ENCODE measurements at places on chromosomes 1 and 21.

DNA sequence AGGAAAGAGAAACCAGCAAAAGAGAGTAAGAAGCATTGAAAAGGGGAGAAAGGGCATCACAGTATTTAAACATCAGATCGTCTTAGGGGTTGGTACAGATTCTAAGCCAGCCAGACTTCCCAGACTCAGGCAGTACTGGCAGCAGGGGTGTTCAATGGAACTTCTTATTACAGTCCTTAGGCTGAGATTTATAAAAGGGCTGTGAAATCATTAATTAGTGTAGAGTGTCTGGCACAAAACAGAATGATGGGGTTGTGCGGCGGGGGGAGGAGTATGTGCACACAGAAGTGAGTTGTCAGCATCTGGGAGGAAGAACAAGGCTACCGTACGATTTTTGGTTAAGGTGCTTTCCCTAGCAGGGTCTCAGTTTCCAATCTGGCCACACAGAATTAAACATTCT, 38.2 kb downstream of the ARHGEF11 start:
- no peak for DNase-seq

DNA sequence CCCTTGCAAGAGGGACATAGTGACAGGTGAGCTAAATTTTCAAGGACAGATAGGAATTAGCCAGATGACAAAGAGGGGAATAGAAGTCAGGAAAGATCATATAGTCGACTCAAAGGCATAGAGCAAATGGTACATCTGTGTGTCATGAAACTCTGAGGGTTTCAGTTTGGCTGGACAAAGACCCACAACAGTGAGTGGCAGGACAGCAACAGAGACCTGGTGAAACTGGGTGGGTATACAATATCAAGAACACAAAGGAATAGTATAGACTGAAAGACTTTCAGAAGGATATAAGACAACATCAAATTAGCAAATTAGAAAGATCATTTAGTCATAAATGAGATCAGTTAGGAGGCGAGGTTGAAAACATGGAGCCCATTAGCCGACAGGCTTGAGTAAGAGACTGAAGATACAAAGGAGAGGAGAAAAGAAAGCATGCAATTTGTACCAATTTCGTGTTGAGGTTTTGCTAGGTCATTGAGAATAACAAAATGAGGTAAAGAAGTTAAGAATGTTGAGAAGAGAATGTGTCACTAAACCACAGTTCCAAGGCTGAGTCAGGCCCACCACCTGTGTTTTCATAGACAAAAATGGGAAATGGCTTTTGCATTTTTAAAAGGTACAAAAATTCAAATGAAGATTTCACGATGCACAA, 213.8 kb downstream of the HHIPL2 start:
- DNase-seq: no peak

GRCh38 chr1:230867101-230867902, 1.0 kb downstream of the C1orf198 start:
- DNase-seq: no peak

DNA sequence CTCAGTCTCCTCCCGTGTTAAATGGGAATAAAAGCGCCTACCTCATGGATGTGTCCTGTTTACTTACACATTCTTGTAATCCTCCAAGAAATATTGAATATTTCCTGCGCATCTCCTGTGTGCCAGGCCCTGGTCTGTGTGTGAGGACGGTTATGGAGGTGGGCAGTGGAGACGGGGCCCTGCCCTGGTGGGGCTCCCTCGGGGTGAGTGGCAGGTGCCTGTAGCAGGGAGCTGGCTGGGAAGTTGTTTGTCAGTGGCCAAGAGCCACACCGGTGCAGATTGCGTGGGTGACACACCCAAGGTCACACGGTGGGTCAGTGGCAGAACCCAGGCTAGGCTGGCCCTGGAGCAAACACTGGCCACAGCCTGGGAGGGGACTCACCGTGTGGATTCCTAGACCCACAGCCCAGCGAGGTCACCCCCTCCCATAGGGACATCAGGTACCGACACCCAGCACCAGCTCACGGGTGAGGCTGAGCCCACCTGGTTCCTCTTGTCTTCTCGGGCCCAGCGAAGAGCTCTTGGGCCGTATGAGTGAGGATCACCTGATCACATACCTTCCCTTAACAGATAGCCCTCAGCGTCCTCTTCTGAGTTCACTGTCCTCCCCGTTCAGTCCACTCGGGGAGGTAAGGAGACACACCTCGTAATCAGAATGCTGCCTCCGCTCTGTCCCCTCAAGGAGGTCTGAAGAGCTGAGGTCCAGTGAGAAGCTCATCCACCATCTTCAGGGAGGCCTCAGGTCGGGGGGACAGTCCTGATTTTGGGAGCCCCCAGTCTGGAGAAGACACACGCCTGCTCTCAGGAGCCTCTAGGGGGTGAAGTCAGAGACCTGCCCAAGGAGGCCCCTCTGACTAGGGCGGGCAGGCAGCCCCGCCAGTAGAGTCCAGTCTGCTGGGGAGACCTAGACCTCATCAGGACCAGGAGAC, 349.6 kb downstream of the MATN1 start:
- DNase-seq: no peak

GRCh38 chr1:98429965-98430443, 231.5 kb upstream of the SNX7 start:
- DNase-seq: no peak

DNA sequence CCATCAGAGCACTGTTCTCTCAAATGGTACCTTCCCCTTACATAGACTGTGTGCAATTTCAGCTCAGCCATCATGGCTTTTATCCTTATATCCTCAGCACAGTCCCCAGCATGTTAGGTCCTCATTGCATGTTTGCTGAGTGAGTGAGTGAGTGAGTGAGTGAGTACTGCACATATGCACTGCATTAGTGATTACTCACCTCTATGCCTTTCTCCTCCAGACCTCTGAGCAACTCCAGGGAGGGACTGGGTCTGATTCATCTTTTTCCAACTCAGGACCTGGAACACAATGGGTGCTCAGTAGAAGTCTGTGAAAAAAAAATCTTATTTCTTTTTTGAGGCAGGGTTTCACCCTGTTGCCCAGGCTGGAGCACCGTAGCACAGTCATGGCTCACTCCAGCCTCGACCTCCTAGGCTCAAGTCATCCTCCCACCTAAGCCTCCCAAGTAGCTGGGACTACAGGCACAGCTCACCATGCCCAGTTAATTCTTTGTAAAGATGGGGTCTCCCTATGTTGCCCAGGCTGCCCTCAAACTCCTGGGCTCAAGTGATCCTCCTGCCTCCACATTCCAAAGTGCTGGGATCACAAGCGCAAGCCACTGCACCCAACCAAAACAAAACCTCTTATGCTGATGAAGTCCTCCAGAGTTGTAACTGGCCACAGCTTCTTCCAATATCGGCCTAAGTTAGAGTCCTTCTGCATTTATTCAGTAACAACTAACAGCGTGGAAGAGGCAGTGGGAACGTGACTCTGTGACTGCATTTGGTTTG, 23.7 kb downstream of the RNU5D-1 start:
- no peak for DNase-seq

GRCh38 chr1:164838786-164839185, 279.8 kb downstream of the PBX1 start:
- DNase-seq: no peak

- DNase-seq: no peak
Measured at GRCh38 chr1:52056937-52057231, 789 bp downstream of the BTF3L4 start.

- DNase-seq: no peak
Measured at GRCh38 chr1:197843401-197843800, 59.0 kb upstream of the C1orf53 start.

DNA sequence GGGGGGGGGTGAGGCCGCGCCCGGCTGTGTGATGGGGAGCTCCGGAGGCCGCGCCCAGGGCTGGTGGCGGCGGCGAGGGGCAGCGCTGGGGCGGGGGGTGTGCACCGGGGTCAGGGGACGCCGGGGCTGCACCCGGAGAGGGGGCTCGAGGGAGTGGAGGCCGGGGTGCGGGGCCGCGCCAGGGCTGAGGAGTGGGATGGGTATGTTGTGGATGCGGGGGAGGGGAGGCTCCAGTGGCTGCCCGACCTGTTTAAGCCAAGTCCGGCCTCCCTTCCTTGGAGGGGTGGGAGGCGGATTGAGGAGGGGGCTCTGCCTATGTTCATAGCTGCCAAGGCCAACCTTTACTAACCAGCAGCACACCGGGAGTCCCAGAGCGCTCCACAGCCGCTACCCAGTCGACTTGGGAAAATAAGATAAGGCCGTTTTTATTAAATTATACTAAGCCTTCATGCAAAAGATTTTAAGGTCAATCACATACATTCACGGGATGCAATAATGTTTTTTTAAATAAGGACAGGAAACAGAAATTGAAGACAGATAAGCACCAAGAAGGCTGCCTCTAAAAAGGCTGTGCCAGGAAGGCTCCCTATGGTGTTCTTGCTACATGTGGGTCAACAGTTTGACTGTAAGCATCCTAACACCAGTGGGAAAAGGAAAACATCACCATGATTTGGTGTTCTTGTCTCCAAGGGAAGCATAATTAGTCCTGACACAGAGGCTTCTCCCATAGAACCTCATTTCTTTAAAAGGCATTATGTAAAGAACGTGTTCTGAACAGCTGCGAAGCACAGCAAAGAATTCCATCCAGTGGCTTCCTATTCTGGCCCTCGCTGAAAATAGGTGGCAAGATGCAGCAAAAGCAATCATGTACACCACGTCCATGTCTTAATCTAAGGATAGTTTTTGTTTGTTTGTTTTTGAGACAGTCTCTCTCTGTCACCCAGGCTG, 626 bp upstream of the HLCS start:
- DNase-seq: peak; percentile 53

DNA sequence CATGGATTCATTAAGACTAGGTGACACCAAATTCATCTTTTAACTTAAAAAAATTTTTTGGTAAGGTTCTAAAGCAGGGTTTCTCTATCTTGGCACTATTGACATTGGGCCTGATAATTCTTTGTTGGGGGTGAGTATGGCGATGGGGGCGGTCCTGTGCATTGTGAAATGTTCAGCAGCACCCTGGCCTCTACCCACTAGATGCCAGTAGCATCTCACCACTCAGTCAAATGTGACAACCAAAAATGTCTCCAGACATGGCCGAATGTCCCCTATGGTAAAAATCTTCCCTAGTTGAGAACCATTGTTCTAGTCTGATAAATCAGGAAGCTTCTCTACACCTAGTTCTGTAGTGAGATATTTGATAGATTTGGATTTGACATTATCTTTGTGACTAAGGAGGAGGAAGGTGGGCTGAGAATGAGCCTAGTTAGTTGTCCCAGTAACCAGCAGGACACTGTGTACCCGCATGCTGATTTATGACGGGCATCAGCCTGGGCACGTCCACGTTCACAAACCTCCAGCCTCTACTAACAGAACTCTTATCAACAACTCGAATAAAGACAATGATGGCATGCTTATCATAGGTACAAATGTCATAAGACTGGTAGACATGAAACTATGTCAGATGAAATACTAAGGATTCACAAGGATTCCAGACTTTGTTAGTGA, 104.6 kb downstream of the KCND3 start:
- no peak for DNase-seq

- no peak for DNase-seq
Measured at GRCh38 chr1:1433804-1434130, 1.7 kb upstream of the VWA1 start.

- DNase-seq: no peak
Measured at GRCh38 chr1:113676524-113676923, 82.8 kb downstream of the PHTF1 start.

GRCh38 chr1:57281324-57281723, 142.5 kb downstream of the DAB1 start:
- no peak for DNase-seq

DNA sequence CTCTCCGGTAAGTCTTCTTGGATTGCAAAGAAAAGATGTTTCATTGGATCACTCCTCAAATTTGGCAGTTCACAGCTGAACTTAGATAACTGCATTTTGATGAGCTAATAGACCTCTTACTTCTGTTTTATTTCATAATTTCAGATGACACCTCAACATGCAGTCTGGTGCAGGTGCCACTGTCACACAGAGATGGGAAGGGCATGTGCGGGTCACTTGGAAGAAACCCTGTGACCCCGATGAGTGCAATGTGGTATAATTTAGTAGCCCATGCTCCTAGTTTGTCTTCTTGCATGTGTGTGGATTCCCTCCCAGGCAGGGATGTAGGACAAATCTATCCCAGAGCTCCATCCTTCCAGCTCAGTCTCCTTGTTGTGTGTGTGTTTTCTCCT, 481 bp upstream of the SLAMF1 start:
- no peak for DNase-seq

GRCh38 chr21:42164818-42165217, 54.1 kb upstream of the ABCG1 start:
- no peak for DNase-seq
